ENCODE measurements at places on chromosomes 4 and X.

DNA sequence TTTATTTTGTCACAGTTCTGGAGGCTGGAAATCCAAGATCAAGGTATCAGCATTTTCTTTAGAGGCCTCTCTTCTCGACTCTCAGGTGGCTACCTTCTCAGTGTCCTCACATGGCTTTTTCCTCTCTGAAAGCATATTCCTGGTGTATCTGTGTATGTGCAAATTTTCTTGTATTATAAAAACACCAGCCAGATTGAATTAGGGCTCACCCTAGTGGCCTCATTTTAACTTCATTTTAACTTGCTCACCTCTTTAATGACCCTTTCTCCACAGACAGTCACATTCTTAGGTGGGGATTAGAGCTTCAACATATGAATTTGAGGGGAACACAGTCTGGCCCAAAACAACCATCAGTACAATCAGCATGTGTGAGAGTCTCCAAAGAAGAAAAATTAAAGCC is 542.4 kb upstream of the FAM241A start:
- no peak for DNase-seq

GRCh38 chrX:22533898-22534297 is 261.2 kb downstream of the CBLL2 start:
- DNase-seq = peak; percentile 28

DNA sequence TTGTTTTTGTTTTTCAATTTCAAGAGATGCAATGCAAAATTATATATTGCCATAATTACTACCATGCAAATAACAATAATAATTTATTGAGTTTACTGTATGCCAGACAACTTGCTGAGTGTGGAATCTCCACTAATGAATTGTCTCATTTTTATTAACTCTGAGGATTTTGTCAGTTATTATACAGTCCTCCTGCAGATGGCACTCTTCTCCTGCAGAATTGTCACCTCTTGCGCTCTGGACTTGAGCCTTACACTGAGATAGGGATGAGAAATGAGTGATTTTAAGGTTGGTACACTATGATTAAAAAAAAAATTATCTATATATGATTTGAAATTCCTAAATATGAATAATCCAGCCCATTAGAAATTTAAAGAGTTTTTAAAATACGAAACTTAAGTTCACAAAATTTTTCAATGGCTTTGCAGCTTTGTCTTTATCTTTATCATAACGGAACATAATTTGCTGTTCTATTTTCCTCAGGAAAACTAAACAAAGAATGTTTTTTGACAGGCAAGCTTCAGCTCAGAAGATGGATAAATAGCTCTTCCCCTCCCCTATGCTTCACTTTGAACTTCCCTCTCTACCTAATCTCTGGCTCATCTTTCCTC is 12.7 kb upstream of the PAQR3 start:
- peak; percentile 65 for DNase-seq

- no peak for DNase-seq
Measured at GRCh38 chr4:151850791-151851213, 90.0 kb upstream of the GATB start.

DNA sequence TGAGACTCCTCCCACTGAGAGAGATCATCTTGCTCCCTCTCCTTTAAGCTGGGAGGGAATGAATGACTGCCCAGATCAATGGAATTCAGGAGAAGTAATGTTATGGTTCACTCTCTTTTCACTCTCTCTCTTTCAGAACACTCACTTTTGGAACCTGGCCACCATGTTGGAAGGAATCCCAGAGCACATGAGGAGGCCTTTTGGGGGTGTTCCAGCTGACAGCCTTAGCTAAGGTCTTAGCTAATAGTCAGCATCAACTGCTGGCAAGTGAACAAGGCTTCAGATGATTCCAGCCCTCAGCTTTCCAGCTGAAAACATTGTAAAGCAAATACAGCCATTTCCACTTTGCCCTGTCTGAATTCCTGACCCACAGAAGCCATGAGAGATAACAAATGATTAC is 124.0 kb upstream of the CLNK start:
- no peak for DNase-seq

- no peak for DNase-seq
Measured at GRCh38 chrX:139112432-139112831, 400.9 kb upstream of the FGF13 start.

All from NB4 (cell line).